ENCODE measurements at places on chromosomes 1 and 21. TPM values are rescaled to one million over a fixed set of nuclear protein-coding genes. Genes with fewer than 3 reads are reported as not detected.

Gene SPRR2F
- total RNA-seq, result not detected

Gene OSCP1
- 6.3 TPM for total RNA-seq

GRCh38 chr1:19154876-19155275 lies 55.2 kb downstream of the UBR4 start:
- DNase-seq, result no peak

DNA sequence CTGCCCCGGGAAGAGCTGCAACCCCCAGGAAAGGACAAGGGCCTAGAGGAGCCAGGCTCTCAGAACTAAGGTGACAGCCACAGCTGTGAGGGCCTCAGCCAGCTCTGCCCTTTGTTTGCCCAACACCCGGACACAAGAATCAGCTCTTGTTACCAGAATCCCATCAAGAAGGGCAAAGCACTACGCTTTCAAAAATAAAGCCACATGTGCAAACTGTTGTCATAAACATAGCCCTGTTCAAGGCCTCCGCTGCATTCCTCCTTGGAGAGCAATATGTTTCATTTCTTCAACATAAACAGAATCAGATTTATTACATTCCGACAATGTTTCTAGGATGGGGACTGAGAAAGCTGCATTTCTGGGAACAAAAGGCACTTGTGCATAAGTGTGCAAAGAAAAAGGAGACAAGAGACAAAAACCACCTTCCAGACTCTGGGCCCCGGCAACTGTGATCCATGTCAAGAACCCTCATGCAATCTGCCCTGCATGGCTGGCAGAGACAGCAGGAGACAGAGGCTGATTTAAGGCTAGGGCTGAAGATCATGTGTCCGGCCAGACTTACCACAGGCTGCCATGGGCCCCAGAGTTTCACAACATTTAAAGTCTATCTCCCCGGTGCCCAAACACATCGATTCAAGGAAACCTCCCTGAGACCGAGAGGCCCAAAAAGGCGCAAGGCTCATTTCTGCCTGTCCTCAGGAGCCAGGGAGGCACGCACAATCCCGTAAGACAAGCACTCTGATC lies 71.0 kb downstream of the SSBP3 start:
- peak; percentile 46 for DNase-seq

DNA sequence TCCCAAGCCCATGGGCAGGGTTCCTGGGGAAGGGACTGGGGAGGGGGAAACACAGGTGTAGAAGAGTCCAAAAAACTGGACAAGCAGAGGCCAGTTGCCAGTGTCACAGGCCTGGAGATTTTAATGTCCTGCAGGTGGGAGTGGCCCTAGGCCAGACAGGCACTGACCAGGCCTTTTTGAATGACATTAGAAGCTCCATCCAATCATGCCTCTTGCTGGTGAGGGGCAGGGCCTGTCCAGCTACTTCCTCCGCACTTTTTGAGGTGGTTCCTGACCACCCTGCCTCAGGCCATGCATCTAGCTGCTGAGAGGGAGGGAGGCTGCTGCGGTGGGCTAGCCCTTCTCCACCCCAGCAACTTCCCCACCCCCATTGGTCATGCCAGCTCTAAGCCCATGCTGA lies 15.9 kb upstream of the KIF21B start:
- DNase-seq, result no peak

DNA sequence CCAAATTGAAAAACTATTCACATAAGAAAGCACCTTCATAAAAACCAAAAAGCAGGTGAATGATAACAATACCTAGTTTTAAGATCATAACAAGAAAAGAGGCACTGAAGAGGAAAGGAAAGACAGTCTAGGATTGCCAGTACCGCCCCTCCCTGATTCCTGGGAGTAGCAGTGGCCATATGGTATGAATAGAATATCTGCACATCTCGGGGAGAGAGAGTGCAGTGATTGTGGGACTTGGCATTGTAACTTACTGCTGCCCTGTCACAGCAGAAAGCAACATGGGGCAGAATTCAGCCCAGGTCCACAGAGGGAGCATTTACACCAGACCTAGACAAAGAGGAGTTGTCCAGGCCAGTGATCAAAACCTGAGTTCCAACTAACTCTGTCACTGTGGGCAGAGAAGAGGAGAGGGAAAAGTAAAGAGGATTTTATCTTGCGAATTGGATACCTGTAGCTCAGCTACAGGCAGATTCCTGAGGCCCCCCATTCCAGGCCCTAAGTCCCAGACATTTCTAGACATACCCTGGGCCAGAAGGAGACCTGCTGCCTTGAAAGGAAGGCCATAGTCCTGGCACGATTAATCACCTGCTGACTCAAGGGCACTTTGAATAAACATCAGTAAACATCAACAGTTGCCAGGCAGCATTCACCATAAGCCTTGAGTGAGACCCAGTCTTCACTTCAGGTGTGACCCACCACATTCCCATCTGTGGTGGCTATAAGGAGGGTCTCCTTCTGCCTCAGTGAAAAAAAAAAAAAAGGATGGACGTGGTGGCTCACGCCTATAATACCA lies 397.5 kb downstream of the TGFB2 start:
- DNase-seq, result peak; percentile 8

GRCh38 chr21:45590246-45590725 lies 48.0 kb upstream of the SLC19A1 start:
- DNase-seq, result no peak

- no peak for DNase-seq
These were observed 2.6 kb upstream of the KCNQ4 start for GRCh38 chr1:40780678-40781607.

- peak; percentile 36 for DNase-seq
These were observed 16.0 kb downstream of the LCK start for GRCh38 chr1:32266921-32267591.

Data from astrocyte (in vitro differentiated cells and primary cell).